ENCODE measurements at places on chromosomes 2 and 18.

- DNase-seq: no peak
Observed at GRCh38 chr2:226845386-226846116, 9.7 kb downstream of the RHBDD1 start.

DNA sequence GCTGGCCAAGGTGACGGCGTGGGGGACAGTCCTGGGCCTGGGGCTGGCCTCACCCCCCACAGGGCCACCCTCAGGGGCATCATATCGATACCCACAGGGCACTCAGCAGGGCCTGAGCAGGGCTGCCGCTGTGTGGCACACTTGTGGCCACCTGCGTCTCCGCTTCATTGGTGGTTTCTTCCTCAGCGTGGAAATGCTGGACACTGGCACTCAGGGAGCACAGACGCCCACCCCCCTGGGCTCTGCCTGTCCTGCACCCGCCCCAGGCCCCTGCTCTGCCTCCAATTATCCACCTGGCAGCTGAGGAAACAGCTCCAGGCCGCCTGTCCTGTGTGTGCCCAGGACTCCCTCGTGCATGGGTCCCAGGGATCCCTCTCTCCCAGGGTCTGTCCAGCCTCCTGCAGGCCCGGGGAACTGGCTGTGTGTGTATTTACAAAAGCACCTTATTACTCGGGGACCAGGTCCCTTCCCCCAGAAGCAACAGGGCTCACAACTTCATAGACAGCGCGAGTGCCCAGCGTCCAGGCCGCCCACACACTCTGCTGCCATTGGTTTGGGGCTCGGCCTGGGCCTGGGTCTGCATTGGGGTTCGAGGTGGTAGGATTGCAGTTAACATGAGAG, 13.1 kb downstream of the CROCC2 start:
- DNase-seq: peak; percentile 6

DNA sequence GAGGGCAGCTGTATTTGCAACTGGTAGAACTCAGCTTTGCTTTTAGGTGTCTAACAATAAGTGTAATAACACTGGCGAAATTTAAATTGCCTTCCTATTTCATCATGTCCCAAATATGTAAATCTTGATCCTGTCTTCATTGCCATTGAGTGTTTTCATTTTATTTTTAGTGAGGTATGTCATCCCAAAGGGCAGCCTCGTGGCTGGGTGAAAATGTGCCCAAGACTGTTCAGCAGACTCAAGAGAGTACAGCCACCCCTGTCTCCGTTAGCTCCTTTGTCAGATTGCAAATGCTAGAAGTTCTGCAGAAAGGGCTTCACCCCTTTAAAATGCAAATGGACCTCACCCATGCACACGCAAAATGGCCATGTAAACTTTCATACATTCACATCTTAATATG, 278.8 kb downstream of the RND3 start:
- DNase-seq: no peak

DNA sequence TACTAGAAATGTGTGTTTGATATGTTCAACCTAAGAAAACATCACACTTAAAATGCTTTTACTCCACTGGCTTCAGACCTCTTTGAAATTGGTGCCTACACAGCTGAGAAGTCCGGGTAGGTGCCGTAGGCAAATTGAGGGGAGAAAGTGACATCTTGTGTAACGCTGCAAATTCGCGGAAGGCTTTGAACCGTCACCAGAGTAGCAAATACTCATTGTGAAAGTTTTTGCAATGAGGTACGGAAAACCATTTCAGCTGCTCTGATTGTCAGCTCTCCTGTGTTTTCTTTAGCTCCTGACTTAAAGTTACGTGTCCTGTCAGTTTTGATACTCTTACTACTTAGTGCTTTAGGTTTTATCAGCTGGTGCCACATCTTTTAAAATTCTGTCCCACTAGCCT, 224.5 kb downstream of the FAM210A start:
- no peak for DNase-seq

GRCh38 chr2:128076461-128077106, 14.4 kb upstream of the UGGT1 start:
- no peak for DNase-seq

DNA sequence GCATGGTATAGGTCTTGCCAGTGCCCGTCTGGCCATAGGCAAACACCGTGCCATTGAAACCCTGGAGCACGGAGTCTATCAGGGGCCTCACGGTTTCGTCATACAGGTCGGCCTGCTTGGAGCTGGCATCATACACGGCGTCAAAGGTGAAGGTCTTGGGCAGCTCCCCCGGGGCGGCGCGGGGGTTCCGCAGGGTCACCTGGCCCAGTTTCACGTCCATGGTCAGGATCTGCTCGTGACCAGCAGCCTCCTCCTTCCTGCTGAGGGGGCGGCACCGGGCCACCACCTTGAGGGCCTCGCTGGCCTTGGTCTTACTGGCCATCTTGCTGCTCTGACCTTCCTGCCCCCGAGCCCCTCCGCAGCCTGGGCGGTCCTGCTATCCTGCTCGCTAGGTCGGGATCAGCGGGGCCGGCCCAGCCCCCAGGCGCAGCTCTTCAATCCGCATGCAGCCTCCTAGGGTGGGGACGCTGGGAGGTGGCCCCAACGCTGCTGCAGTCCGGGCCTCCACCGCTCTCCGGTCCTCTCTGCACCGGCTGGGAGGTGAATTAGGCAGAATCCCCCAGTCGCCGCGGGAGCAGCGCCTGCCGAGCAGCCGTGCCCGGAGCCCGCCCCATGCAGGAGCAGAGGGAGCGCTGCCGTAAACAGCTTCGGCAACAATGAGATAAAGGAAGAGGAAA, 563 bp downstream of the KIF3C start:
- DNase-seq: peak; percentile 28

GRCh38 chr2:218019411-218020060, 16.7 kb upstream of the TNS1 start:
- no peak for DNase-seq

- DNase-seq: no peak
Observed at GRCh38 chr2:221077251-221077650, 494.9 kb downstream of the EPHA4 start.

GRCh38 chr2:16407358-16407757, 258.3 kb downstream of the CYRIA start:
- DNase-seq: no peak
